ENCODE measurements at places on chromosomes 1 and 21.

- DNase-seq = no peak
Measured at GRCh38 chr1:150320667-150320978, 710 bp upstream of the PRPF3 start.

- DNase-seq = no peak
Measured at GRCh38 chr1:24929398-24930259, 447 bp downstream of the RUNX3 start.

DNA sequence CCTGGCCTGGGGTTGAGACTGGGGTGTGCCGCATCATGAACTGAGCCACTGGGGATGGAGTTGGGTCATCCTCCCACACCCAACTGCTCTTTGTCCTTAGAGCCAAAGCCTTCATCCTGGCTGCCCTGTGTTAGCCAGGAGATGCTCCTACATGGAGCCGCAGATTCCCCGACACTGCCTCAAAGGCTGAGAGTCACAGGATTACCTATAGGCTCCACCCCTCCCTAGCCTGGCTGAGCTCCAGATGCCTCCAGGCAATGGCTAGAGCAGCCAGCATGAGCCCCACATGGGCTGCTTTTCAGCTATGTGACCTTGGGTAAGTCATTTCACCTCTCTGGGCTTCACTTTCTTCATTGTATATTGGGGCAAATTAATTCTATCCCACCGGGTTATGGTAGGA, 119.9 kb upstream of the POU3F1 start:
- no peak for DNase-seq

GRCh38 chr21:17988102-17988437, 168.9 kb upstream of the C21orf91 start:
- DNase-seq = no peak

DNA sequence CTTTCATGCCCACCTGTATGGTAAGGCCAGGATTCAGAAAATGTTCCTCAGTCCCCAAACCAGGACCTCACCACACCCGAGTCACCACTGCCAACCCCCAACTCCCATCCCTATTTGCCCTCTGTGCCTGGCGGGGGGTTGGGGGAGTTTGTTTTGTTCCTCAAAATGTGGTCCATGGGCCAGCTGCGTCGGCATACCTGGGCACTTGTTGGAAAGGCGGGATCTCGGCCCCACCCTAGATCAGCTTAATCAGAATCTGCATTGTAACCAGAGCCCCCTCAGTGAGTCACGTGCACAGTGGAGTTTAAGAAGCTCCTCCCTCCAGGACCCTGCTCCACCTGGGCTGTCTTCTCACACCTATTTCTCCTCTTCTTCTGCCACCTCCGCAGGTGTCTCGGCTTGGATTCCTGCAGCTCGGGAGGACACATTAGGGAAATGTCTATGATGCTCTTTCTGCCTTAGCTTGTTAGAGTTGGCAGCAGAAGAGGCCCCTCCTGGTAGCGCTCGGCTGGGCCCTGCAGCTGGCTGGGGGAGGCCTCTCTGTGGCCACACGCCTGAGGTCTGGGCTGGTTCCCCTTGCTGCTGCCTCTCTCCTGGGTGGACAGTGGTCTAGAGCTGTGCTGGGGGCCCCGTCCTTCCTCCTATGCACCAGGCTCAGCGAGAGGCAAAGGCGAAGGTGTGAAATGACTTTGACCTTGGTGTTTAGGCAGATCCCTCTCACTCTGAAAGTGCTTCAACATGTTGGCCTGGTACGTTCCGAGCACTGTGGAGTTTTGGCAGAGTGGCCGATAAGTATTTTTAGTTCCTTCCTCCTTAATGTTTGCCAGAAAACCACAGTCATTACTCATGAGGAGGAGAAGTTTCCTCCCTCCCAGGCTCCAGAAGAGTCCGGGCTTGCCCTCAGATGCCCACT, 41.8 kb upstream of the CAMTA1 start:
- peak; percentile 71 for DNase-seq

- DNase-seq = no peak
Measured at GRCh38 chr1:17422461-17422860, 17.0 kb downstream of the RCC2 start.

- DNase-seq = no peak
Measured at GRCh38 chr1:11528611-11529261, 49.8 kb downstream of the DISP3 start.

GRCh38 chr1:64343823-64344190, 126.1 kb upstream of the CACHD1 start:
- DNase-seq = no peak

DNA sequence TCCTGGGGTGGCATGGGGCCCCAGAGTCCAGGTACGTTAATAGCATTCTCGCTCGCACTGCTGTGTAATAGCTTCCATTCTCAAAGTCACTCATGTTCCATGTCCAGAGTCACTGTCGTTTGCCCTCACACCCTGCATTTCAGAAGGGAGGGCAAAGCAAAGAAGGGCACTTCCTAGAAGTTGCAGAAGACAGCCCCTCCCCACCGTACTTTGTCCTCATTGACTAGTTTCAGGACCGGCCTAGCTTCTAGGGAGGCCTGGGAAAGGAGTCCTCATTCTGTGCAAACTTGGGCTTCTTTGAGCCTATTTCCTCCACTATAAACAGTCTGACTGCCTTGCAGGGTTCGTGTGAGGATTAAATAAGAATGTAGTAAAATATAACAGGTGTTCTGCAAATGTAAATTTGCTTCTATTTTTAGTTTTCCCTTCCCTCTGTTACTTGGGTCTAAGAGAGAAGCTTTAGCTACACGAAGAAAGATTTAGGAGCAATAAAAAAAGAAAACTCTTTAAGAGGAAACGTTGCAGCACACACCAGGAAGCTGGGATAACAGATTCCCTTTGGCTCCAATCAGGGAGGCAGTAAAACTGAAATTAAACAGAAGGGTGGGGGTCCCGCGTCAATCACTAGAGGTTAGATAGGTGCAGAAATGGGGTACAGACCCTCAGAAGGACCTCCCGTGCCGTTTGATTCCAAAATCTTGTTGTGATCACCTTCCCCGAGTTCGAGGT, 40.1 kb downstream of the ACTL8 start:
- no peak for DNase-seq

DNA sequence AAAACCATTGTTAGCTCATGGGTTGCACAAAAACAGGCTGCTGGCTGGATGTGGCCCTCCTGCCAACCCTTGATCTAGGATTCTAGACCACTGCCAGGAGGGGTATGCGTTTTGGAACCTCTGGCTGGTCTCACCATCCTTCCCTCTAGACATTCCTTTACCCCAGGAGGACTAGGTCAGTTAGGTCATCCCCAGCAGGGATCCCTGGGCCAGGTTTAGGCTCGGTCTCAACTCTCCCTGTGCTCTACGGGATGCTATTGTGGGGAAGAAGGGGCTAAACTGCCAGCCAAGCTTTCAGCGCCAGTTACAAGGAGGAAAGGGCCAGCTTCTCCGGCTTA, 22.7 kb downstream of the SLC2A1 start:
- DNase-seq = no peak

GRCh38 chr1:161139766-161140165, 7.3 kb upstream of the DEDD start:
- no peak for DNase-seq

- no peak for DNase-seq
Measured at GRCh38 chr21:42570841-42571387, 57.3 kb downstream of the SLC37A1 start.

DNA sequence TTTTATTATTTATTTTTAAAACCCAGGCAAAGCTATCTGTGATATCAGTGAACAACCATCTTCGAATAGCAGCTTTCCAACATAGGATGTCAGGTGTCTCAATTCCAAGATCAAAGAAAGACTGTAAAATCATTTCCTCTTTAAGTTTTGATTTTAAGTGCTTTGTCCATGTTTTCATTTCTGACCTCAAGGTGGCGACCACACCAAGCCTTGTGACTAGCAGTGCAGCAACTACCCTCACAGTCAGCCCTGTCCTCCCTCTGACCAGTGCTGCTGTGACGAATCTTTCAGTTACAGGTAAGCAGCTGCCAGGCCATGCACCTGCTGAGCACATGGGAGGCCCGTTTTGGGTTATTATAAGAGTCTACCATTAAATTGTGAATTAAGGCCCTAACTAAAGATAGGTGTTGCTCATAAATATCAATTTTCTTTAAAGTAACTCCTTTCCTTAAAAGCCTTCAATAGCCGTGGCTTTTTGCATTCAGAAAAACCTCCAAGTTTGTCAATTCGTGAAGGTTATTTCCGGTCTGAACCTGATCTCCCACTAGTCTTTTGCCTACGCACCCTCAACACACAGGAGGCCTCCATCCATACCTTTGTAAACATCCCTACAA, 117.0 kb downstream of the CD247 start:
- DNase-seq = peak; percentile 20

DNA sequence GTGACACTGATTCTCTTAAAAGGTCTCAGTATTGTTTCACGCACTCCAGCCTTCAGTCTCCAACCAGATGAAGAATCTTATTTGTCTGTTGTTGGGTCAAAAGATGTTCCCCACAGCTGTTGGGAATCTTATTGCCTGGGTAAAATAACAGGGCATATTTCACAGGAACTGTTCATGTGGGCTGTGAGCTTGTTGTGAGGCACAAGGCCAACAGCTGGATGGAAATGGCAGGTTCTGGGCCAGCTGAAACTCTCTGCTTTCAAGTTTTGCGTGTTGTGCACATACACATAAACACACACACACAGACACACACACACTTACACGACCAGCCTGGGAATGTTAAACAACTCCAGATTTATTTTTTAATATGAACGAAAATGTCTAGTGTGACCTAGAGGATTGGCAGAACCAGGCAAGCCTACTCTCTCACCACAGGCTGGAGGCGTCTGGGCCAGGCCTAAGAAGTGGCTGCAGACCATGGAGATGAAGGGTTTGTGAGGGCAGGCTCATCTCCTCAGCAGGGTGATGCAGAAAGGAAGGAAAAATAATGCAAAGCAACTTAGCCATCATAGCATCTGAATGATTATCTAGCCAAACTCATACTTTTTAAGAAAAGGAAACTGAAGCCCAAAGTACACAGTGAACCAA, 357.0 kb downstream of the TTLL7 start:
- no peak for DNase-seq

DNA sequence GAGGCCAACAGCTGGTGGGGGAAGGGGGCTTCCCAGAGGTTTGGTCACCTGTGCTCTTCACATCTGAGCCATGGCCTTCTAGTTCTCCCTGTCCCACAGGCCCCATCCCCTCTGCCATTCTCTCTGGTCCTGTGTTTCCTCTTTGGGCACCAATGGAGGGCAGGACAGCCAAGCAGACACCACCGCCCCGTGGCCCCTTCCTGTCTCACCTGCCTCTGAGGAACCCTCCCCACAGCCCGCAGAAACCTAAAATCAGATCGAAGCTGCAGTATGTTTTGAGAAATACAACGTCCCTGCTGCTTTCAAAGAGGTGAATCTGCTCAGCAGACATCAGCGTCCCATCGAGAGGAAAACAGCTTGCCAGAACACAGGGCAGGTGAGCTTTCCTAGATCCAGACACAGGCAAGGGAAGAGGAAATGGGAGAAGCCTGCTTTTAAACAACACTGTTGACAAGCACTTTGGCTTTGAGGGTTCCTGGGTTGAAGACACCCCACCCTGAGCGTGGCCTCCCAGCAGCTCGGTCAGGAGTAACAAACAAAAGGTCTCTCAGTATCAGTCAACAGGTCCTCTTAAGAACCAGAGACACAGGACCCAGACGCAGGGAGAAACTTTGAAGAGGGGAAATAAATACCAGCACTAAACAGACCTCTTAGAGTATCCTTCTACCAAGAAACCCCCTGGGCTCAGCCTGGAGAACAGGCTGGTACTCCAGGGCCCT, 2.3 kb downstream of the PANK4 start:
- no peak for DNase-seq

DNA sequence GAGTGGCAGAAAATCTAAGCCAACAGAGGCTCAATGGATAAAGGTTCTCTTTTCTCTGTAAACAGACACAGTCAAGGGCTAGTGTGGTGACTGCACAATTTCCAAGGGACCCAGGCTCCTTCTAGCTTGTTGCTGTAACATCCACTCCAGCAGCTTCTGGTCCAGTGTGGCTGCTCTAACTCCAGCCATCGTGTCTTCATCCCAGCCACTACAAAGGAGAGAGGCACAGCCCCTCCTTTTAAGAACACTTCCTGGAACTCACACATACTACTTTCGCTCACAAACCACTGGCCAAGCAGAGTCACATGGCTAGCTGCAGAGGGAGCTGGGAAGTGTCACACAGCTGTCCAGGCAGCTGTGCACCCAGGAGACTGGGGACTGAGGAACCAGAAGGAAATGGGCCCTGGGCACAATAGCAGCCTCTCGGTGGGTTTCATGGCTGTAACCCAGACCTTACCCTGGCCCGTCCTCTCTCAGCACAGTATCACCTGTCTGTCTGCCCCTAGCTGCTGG, 188.6 kb upstream of the VAMP3 start:
- no peak for DNase-seq

DNA sequence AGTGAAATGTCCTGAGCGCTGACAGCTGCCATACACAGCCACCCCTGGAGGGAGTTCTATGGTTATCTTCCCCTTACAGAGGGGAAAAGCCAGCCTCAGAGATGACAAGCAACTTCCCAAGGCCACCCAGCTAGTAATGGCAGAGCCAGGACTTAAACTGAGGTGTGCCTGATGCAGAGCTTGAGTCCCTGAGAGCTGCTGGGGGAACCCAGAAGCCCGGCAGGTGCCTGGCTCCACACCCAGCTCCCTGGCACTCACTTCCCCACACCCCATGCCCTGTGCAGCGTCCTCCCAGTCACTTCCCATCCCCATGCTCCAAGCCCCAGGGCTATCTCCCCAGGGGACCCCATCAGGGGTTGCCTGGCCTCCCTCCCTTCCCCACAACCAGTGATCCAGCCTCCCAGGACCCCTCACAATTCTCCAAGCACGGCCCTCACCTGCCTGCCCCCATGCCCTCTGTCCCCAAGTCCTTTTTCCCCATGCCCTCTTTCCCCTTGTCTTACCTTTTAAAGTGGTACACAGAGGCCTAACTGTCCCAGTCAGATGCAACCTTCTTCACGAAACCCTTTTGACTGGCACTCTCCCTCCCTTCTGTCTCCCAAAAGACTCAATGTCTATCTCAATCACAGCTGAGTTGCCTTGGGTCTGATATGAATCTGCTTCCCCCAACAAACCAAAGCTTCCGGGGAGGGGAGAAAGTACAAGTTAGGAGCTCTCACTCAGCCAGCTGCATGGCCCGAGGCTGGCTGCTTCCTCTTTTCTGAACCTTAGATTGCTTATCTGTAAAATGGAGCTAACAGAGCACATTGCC, 39.8 kb upstream of the LRP8 start:
- no peak for DNase-seq

GRCh38 chr1:112457241-112457640, 51.5 kb upstream of the WNT2B start:
- DNase-seq = no peak

Measured in HS-5 (cell line).